ENCODE measurements at places on chromosomes 2 and 18. TPM values are rescaled to one million over a fixed set of nuclear protein-coding genes. Genes with fewer than 3 reads are reported as not detected.

Gene ERMN
- 0.08 TPM for polyA plus RNA-seq

Gene REG3A
- polyA plus RNA-seq = not detected

Gene MBD1
- polyA plus RNA-seq = 42.6 TPM

Gene FAP
- polyA plus RNA-seq = not detected

Gene CDCA7
- 4.3 TPM for polyA plus RNA-seq

Gene COL5A2
- not detected for polyA plus RNA-seq

Gene SCYGR4
- not detected for polyA plus RNA-seq

Gene DUSP19
- 0.50 TPM for polyA plus RNA-seq

Gene FKBP1B
- 3.9 TPM for polyA plus RNA-seq

Gene CFC1
- not detected for polyA plus RNA-seq

Gene ACADL
- polyA plus RNA-seq = not detected

Gene ZSWIM2
- polyA plus RNA-seq = not detected

All from IgD-negative memory B cell (primary cell).